HCT116 (cell line): ENCODE measurements at places on chromosomes 2 and 18. TPM values are rescaled to one million over a fixed set of nuclear protein-coding genes. Genes with fewer than 3 reads are reported as not detected.

DNA sequence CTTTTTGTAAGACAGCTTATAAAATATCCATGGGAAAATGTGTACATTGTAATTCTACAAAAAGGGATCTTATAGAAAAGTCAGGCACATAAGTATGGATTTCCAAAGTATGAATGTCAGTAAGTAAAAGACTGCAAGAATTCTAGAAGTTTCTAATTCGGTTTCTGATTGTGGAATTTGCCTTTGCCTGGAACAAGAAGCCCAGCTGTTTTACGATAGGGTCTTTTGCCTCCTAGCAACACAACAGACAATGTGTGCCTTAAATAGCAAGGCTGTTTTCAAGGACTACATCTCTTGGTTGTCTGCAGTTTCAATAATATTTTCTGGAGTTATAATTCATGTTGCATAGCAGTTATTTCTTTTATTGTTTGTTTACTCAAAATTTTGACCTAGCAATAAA lies 312.9 kb downstream of the MTX2 start:
- no peaks in the 10 kb centered on the region for H3K36me3 ChIP-seq
- H3K4me1 ChIP-seq = peaks cover 13% of the 10 kb centered on the region; the same call in 1 of the 2 replicates
- no peak overlapping the region for H3K27ac ChIP-seq
- H3K4me3 ChIP-seq = no peak overlapping the region
- DNase-seq = no peak

DNA sequence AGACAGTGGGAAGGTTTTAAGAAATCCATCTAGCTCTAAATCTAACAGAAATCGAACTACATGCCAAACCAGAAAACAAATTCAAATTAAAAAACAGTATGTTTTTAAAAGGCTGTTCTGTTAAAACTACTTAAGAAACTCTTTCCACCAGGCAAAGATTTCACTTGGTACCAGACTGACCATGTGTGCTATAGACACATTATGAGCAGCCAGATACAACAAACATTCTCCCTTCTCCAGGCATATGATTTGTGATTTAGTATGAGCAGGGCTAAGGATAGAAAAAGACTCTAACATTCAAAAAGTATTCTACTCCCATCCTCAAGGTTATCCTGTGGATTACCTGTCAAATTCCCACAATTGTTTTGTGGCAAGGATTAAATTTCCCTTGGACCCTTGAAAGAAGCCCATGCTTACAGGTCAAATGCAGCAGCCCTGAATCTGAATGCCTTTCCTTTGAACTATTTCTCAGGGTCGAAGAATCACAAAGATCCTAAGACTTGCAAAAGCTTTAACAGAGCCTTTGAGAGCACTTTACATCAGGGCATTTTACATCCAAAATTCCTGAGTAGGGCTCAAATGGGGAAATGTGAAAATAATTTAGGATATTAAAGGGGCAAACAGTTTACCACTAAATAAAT lies 42.5 kb upstream of the TTC32 start:
- H3K36me3 ChIP-seq = no peaks in the 10 kb centered on the region
- H3K27ac ChIP-seq = no peak overlapping the region
- no peaks in the 10 kb centered on the region for H3K4me1 ChIP-seq
- no peak overlapping the region for H3K4me3 ChIP-seq
- H3K27me3 ChIP-seq = no peaks in the 10 kb centered on the region
- no peak for DNase-seq

DNA sequence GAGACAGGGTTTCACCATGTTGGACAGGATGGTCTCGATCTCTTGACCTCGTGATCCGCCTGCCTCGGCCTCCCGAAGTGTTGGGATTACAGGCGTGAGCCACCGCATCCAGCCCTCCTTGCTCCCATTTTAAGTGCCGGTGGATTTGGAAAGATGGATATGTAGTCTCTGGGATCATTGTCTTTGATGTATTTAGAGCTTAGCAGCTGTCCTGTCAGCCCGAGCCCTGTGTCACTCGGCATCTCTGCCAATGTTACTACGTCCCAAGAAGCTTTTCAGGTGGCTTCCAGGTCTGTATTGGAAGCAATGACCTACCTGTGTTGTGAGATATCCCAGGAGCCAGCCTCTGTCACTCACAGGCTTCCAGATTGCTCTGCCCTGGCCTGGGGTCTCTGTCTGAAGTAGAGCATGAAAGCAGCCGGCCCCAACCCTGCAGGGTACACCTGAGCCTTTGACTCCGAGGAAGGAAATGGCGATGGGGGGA lies 35.3 kb downstream of the MAP4K4 start:
- no peaks in the 10 kb centered on the region for H3K27me3 ChIP-seq
- no peak overlapping the region for H3K4me3 ChIP-seq
- H3K36me3 ChIP-seq = no peaks in the 10 kb centered on the region

Gene UGT1A5
- not detected for total RNA-seq
